DMS79 treated with DMSO at 0.1 percent for 48 hours (cell line): ENCODE measurements at places on chromosomes 1 and 21.

DNA sequence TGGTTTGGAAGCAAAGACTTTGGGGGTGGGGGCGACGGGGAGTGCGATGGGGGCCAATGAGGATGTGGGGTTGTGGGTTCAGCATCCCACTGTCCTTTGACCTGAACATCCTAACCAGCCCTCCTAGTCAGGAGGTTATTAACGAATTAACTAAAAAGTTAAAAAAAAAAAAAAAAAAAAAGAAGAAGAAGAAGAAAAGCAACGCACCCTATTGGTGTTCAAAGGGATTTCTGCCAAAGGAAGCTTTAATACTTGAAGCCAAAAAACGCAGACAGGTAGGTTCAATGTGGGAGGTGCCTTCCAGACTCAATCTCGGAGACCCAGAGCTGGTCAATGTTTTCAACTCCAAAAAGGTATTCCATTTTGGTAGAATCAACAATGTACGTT, 2.2 kb downstream of the CLIC6 start:
- DNase-seq: peak; percentile 36

GRCh38 chr1:1567891-1568291, 6.8 kb downstream of the SSU72 start:
- DNase-seq: no peak

DNA sequence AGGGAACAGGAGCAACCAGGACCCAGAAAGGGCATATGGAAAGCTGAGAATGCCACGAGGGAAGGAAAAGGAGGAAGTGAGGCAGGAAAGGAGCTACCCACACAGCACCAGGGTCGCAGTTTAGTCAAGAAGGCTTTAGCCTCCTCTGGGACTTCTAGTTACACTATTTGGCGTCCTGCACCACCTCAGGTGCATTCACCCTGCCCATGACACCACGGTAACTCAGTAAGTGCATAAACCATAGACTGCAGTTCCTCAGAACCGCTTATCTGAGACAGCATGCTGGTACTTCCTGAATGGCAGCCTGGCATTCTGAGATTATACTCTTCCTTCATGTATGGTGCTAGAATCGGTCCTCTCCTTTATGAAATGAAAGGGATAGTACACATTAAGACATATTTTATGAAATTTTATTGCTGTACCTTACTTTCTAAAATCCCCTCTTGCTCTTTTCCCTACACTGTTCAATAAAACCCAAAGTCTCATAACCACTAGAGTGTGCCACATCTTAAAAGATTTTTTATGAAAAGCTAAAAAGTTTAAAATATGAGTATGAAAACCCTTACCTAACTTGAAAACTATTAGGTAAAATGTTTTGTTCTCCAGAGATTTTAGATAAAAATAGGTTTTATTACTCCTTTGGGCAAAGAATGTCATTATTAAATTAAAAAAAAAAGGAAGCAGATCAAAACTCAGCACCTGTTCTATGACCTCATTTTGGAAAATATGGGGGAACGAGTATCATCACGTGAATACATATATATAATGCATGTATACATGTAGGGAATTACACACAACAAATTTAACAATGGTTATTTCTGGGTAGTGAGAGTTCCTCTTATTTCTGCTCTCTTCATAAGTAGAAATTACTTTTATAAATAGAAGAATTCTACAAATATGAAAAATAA, 67.3 kb downstream of the VAV3 start:
- no peak for DNase-seq

- no peak for DNase-seq
Measured at GRCh38 chr1:33745942-33746341, 117.9 kb upstream of the HMGB4 start.

GRCh38 chr21:44537930-44538911, 1.8 kb downstream of the KRTAP10-1 start:
- no peak for DNase-seq

DNA sequence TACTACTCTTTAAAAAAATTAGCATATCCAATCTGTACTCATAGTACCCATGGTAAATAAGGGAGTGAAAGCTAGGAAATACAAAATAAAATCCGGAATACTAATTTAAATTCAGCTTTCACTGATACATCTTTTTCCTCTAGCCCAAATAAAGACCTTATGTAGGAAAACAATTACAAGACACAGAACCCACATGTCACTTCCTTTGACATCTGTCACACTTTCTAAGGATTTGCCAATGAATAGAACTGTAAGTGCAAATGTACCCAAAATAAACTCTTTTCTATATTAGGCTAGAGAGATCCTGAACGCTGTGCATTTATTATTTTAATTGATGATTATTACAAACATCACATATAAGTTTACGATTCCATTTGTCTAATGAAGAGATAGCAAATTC, 393.0 kb downstream of the LRRIQ3 start:
- no peak for DNase-seq

- DNase-seq: no peak
Measured at GRCh38 chr1:110123224-110123623, 11.0 kb downstream of the UBL4B start.

DNA sequence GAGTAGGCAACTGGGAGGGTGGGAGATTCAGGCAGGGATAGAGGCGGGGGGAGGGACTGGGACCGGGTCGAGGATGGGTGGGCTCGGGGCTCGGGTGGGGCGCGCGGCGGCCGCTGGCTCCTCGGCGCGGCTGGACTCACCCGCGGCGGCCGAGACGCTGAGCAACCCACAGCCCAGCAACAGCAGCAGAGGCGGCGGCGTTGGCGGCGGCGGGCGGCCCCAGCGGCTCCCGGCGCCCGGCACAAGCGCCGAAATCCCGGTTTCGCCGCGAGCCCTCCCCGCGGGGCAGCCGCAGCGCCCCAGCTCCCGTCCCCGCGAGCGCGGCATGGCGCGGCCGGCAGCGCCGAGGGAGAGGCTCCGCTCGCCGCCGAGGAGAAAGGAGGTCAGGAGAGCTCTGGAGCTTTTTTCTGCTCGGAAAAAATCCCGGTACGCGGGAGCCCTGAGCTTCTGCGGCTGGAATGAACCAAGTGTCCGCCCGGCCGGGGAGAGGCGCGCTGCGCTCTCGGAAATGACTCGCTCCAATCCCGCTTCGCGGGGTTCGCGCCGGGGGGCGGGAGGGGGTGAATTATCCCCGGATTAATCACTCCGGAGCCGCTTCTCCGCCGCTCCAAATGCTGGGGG, at the start of gene CSMD2:
CSMD2 (minus strand) TSS at position 460 of the 621 bp plus-strand sequence; CDS start at position 327, 133 bp downstream.
- DNase-seq: peak; percentile 73

- DNase-seq: peak; percentile 81
Measured at GRCh38 chr1:26529655-26530409, at the start of gene RPS6KA1. RPS6KA1 (plus strand) TSS chr1:26529761; CDS start chr1:26529921, 160 bp downstream.

DNA sequence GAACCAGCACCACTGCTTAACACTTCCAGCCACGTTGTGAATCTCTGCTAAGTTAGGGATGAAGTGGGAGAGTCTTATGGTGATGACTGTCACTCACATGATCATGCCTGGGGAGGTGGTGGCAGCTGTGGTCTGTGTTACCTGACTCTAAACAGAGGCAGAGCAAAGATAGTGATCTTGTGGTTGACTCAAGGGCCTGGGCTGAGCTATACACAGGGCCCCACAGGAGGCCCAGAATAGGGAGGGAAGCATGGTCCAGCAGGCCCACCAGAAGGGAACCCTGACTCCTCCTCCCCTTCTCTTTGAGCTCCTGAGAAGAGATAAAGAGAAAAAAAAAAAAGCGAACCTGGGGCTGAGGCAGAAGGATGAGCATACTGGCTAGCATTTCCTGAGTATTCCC, 55.0 kb downstream of the PLXNA2 start:
- DNase-seq: peak; percentile 38

DNA sequence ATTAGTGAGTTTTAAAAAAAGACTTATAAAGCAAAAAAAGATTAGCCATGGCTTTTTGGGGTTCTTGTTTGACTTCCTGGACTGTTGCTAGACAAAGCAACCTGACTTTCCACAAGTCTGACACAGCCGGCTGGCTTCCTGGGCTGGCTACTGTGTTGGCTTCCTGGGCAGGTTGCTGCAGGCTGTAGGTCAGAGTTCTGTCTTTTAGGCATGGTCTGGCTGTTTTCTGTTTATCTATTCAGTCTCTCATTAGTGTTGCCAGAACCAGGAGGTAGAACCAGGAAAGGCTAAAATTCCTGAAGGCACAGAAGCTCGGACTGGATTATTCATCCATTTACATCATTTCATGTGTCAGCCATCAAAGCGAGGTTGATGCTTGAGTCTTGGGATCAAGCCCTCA, 88.6 kb upstream of the SLC35F3 start:
- no peak for DNase-seq

DNA sequence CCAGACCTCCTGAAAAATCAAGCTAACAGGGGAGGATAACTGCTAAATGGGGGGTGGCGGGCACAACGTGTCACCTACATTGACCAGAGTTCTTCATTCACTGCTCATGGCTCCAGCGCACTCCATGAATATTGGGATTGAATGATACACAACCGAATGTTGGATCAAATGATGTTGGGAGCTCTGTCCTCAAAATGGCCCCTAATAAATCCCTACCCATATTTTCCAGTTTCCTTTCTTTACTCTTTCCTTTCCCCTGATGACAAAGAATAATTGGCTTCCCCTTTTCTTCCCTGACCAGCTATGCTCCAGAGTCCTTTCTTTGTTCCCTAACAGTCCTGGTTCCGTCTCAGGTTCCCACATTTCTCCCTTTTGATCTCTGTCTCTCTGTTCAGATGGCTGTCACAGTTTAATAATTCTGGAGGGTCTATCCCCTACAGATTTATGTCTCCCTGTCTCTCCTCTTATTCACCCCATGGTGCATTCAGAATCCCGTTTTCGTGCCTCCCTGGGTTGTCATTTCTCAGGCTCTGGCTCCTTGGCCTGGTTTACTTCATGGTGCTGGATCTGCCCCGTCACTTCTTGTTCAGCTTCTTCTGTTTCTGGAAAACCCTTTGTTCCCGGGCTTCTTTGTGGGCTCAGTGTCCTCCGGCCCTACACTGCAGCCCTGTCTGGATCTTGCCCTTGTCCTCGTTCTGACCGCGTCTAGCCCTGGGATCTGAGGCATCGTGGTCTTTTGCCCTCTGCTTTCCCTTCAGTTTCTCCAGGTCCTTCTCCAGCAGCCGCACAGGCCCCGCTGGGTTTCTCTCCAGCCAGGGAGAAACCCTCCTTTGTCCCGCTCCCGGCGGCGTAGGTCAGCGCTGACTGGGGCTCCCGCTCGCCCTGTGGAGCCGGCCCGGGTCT, 78.3 kb downstream of the NDUFS5 start:
- no peak for DNase-seq

GRCh38 chr1:201591981-201592380, 53.1 kb downstream of the NAV1 start:
- no peak for DNase-seq

DNA sequence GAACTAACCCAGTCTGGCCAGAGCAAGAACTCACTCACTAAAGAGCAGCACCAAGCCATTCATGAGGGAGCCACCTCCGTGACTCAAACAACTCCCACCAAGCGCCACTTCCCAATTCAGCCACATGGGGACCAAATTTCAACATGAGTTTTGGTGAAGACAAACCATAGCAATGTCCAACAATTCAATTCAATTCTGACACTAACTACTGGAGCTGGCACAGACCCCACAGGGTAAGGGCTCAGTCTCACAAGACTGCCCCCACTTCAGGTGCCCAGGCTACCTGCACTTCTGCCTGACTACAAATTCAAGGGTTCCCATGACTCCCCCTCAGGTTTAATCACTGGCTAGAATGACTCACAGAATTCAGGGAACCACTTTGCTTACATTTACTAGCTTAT, 48.8 kb upstream of the RAP1A start:
- no peak for DNase-seq

GRCh38 chr1:45913183-45913683, 109.8 kb downstream of the MAST2 start:
- no peak for DNase-seq

GRCh38 chr1:214902636-214903320, 179.8 kb upstream of the KCNK2 start:
- DNase-seq: no peak

GRCh38 chr1:112536561-112536960, 27.8 kb downstream of the WNT2B start:
- DNase-seq: no peak

DNA sequence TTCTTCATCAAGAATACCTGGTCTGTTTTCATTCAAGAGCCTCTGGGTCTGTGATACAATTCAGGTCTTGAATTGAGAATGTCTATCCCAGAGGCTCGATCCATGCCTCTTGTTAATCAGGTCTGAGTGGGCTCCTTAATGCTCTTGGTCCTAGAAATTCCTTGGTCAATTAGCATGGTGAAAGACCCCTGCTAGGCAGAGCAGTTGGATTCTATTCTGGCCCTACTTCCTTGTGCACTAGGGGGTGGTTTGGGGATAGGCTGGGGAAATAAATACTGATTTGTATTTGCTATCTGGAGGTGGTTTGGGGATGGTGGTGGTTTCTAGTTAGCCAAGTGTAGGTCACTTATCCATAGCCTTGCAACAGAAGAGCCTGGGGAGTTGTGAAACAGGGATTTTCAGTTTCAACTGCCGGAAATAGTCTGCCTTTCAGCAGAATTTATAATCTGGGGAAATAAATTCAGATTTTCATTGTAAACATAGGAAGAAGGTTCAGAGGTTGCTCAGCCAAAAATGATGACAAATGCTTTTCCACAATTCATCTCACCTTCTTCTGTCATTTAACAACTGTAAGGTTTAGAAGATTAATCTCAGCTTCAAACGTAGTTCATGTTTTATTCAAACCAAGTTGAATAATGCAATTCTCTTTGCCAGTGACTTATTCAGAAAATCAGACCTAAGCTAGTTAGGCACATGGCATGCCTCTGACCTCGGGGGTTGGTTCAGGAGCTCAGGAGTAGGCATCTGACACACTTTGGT, 22.2 kb upstream of the SCAF4 start:
- no peak for DNase-seq

- no peak for DNase-seq
Measured at GRCh38 chr1:61743716-61744580, 1.7 kb downstream of the PATJ start.

DNA sequence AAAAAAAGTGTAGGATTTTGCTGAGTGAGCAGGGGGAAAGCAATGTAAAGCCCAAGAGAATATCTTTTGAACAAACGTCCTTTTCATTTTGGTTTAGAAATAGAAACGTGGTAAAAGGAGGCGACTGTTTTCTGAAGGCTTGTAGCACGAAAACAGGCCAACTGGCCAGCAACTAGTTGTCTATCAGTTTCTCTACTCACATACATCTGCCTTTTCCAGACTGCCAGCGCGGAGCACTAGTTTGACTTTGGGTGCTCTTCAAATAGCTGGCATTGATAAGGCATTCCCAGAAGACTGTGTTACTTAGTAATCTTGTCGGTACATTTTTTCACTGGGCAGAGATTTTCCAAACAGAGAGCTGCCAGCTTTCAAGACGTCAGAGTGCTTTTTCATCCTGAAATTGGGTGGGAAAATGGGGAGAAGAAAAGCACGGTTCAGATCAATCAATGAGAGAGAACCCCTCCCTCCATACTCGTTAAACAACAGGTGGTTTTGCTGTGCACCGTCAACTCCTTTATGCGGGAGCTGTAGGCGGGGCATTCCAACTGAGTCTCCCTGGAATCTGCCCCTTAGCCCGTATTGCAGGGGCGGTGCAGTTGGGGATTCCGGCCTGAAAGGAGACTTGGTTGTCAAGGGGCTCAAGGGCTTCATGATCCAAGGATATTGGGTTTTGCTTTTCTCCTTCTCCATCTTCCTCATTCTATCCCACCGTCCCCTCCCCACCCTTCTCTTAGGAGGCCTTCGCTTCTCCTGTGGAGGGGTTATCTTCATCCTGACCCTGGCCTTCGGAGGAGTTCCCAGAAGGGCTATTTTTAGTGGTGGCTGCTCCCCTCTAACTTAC, 884 bp upstream of the LRRC8C start:
- peak; percentile 51 for DNase-seq
